ENCODE measurements at places on chromosomes 2 and 18.

DNA sequence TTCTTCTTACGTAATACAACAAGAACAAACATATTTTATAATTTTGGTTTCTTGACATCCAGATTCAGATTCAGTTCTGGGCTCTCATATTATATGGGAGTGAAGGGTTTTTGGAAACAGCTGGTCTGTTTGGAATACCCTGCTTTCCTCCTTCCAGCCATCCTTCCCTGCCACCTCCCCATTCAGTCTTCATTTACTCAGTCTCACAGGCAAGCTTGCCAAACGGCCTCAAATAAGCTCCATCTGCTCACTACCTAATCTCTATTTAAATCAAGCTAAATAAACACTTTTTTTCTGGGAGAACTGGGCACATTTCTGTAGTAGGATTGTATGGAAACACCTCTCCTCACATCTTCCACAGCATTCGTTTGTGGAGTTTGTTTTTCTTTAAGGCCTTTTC, 147.5 kb downstream of the RND3 start:
- DNase-seq = no peak

DNA sequence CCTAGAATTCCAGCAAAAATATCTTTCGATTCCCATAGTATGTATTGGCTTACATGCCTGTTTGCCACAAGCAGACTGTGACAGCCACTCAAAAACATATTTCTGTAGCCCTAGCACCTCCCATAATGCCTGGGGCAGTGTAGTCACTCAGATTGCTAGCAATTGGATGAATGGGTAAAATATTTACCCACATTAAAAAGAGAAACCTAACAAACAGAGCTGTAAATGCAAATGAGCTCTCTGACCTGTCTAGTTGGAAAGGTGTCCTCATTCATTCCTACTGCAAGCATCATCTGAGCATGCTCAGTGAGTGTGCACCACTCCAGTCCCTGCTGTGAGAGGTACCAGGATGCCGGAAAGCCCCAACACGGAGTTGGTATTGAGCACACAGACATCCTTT, 234.0 kb upstream of the RAB12 start:
- no peak for DNase-seq

- no peak for DNase-seq
These were observed 16.6 kb upstream of the APCDD1 start for GRCh38 chr18:10437837-10438236.

GRCh38 chr2:169107645-169108044, 38.3 kb downstream of the DHRS9 start:
- no peak for DNase-seq

GRCh38 chr2:86518481-86518880, 44.8 kb downstream of the CHMP3 start:
- no peak for DNase-seq

DNA sequence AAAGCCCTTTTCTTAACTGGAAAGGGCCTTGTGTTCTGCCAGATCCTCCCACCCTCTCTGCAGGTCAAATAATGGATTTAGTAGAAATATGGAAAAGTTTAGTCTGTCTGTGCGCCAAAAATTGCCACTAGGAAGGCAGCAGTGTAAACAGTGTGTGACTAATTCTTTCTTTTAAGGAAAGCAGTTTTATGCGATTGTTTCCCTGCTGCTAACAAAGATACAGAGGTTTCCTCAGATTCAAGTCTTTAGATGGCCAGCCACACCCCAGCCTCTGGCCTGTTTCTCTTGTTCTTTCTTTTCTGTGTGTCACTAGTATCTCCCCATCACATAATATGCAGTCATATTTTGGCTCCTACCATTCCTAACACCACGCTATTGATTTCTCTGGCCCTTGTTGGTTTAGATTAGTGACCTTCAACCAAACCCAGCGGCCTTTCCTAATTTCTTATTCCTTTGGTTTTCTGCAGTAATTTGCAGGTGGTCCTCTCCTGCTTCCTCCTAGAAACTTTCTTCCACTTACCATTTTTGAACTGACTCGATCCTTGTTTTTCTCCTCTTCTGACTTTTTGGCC, 157.4 kb downstream of the LTBP1 start:
- DNase-seq = no peak

GRCh38 chr2:12755384-12755783, 38.6 kb downstream of the TRIB2 start:
- DNase-seq = no peak

All from T-helper 1 cell (primary cell).